ENCODE measurements at places on chromosomes 5 and 9.

GRCh38 chr9:73073337-73074175 lies 78.1 kb upstream of the ANXA1 start:
- DNase-seq: no peak

- peak; percentile 65 for DNase-seq
These were observed 784 bp downstream of the NLN start for GRCh38 chr5:65722575-65723403.

GRCh38 chr9:6923086-6923485 lies 165.3 kb downstream of the KDM4C start:
- no peak for DNase-seq

GRCh38 chr9:113638897-113639296 lies 175.4 kb downstream of the RGS3 start:
- DNase-seq: no peak

GRCh38 chr9:89555451-89556375 lies 49.1 kb upstream of the GADD45G start:
- peak; percentile 66 for DNase-seq

All from RPMI8226 (cell line).